Thoracic aorta (tissue), 2 donors: ENCODE measurements at places on chromosomes 5 and 9. TPM values are rescaled to one million over a fixed set of nuclear protein-coding genes. Genes with fewer than 3 reads are reported as not detected.

DNA sequence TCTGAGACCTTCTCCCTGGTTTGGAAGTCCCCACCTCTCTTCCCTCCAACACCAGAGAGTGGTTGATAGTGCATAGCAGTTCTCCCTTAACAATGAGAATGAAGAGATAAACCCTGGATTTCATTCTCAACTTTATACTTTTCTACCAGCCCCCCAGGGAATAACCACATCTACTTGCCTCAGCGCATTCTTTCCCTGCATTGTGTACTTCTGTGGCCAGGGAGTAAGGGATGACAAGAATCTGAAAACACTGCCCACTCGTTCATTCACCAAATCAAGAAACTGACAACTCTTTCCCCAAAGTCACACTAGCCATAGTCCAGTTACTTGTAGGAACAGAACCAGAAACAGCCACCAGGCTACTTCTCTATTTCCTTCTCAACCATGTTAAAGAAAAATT is 46.0 kb upstream of the SPIN1 start:
- H3K36me3 ChIP-seq = no peaks in the 10 kb centered on the region
- H3K27ac ChIP-seq = no peak overlapping the region
- H3K27me3 ChIP-seq = no peaks in the 10 kb centered on the region
- no peak for DNase-seq
- no peak overlapping the region for H3K4me3 ChIP-seq
- H3K4me1 ChIP-seq = no peaks in the 10 kb centered on the region

DNA sequence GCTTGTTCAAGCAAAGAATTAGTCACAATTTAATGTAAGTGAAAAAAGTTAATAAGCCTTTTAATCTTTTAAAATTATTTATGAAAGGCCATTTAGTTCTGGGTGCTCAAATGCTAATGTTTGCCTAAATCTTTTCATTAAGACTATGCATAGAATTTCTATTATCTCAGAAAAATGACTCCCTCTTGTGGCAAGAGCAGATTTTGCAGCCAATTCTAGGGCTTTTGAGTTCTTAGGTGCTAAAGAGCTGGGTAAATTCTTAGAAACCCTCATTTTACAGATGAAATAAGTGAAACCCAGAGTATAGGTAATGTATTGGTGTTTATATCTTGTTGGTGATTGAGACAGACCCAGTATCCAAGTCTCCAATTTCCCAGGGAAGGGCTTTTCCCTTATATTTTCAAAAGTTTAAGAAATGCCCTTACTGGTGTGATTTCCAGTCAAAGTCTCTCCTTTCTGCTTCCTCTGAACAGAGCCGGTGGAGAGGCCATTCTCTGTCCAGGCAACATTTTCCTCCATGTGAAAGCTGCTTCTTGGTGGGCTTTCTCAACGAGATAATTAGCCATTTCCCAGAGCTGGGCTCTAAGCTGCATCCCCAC is 24.1 kb upstream of the PCSK5 start:
- no peaks in the 10 kb centered on the region for H3K36me3 ChIP-seq
- H3K4me1 ChIP-seq = no peaks in the 10 kb centered on the region
- H3K4me3 ChIP-seq = no peak overlapping the region

DNA sequence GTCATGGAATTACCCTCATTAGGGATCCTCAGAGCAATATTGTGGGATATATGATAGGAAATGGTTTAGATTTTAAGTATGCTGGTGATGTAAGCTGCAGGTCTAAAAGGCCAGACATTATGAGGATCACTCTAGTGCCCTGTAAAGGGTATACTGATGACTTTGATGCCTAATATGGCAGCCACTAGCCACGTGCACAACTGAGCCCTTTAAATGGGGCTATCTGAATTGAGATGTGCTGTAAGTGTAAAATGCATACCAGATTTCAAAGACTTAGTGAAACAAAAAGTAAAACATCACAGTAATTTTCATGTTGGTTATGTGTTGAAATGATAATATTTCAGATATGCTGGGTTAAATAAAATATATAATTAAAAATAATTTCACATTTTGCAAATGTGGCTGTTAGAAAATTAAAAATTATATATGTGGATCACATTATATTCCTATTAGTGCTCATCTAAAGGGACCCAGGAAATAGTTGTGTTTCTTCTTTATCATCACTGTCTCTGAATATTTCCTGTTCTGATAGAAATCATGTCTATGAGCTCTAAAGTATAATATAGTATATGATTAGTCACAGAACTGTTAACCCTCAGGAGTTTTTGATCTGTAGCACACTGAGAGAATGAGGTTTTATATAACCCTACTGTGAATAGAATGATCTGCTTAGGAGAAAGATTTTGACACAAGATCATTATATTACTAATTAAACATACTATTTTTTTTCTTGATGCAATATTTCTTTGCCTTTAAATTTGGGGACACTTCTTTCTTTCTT is 50.1 kb downstream of the OSTF1 start:
- H3K36me3 ChIP-seq = peaks cover 31% of the 10 kb centered on the region
- no peak overlapping the region for H3K4me3 ChIP-seq
- H3K4me1 ChIP-seq = no peaks in the 10 kb centered on the region
- DNase-seq = no peak
- no peaks in the 10 kb centered on the region for H3K27me3 ChIP-seq

DNA sequence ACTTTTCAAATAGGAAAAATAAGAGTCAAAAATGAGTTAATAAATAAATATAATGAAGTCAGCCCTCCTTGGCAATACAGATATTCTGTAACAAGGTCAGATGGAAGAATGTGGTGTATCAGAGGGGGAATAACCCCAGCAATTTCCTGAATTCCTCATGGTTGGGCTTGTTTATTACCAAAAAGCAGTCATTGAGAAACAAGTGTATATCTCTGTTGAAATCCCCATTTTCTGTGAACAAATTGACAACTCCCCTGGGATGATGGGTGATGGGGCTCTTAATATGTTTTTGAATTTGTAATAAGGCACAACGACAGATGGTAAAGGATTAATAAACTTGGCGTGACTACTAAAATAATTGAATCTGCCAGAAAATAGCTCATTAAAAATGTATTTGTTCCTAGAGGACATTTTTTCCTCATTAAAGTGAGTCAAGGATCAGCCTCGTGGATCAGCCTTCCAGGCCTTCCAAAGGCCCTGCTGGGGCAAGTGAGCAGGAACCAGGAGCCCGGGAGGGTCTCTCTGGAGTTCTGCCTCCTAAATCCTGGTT is 34.2 kb downstream of the THBS4 start:
- no peaks in the 10 kb centered on the region for H3K27me3 ChIP-seq
- DNase-seq = no peak
- no peaks in the 10 kb centered on the region for H3K36me3 ChIP-seq
- H3K27ac ChIP-seq = no peak overlapping the region
- H3K4me3 ChIP-seq = no peak overlapping the region

IL13 gene
- not detected for total RNA-seq

ZDHHC12 gene
- 37.0 TPM for total RNA-seq
